Upper lobe of right lung (tissue), 1 donor: ENCODE measurements at places on chromosomes 7 and 10. TPM values are rescaled to one million over a fixed set of nuclear protein-coding genes. Genes with fewer than 3 reads are reported as not detected.
A peak's percentile ranks its signal among the peaks of the same experiment; 100 is the strongest.

CHAT gene
- total RNA-seq: not detected

CAV2 gene
- 192 TPM for total RNA-seq

TMEM213 gene
- total RNA-seq: 9.6 TPM

IL2RA gene
- total RNA-seq: 4.3 TPM

CCDC172 gene
- total RNA-seq: not detected

PTPRN2 gene
- 4.9 TPM for total RNA-seq

WDFY4 gene
- 26.5 TPM for total RNA-seq

DNA sequence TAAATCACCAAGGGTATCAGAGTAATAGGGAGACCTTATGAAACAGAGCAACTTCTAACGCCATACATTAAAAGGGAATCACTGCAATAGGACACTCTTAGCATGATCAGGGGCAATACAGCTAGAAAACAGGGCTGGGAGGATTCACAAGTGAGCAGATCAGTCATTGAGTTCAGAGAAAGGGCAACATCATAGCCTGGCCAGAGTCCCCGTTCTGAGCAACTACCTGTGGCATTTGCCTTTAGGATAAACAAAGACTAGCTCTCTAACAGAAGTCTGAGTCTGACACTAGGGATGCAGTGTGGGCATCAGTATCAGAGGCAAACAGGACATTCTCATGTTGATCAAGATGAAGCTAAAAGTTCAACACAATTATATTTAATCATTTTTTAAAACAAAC lies 297.9 kb downstream of the DGKB start:
- DNase-seq: no peak

DNA sequence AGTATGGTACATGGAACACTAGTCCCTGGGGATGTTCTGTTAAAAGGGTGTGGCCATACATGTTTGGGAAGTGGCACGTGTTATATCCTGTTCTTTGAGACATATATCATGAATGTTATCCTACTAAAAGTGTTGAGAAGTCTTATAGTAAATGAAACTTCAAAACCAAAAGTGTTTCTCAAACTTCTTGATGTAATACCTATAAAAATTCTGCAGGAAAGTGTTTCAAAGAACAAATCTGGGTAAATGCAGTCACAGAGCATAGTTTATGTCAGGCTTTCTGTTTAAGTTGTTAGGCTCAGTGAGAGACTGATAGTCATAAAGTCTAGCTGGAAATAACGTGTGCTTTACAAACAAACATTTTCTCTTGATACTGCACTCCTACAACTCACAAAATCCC lies 273.7 kb downstream of the KIF20B start:
- DNase-seq: no peak

GRCh38 chr10:78744491-78745090 lies 324.2 kb upstream of the ZMIZ1 start:
- no peak for DNase-seq

- DNase-seq: peak; percentile 67
Observed at GRCh38 chr10:95246582-95247051, 44.2 kb downstream of the PDLIM1 start.

- DNase-seq: no peak
Observed at GRCh38 chr7:36265680-36266079, 112.6 kb downstream of the EEPD1 start.

DNA sequence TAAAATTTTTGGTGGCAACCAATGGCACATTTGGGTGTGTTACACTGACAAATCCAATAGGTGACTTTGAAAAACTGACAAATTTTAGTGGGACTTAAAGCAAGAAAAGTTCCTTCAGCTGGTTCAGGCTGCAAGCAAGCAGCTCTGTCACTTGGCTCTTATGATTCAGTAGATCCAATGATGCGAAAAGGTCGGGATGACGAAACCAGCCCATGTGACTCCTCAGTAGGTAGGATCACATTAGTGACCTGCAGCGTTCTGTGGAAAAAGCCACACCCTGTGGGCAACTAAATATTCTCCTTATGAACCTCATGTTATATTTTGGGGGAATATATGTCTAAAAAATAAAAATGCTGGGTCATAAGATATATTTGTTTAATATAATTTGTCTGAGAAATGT lies 13.3 kb upstream of the TSGA13 start:
- DNase-seq: no peak

DNA sequence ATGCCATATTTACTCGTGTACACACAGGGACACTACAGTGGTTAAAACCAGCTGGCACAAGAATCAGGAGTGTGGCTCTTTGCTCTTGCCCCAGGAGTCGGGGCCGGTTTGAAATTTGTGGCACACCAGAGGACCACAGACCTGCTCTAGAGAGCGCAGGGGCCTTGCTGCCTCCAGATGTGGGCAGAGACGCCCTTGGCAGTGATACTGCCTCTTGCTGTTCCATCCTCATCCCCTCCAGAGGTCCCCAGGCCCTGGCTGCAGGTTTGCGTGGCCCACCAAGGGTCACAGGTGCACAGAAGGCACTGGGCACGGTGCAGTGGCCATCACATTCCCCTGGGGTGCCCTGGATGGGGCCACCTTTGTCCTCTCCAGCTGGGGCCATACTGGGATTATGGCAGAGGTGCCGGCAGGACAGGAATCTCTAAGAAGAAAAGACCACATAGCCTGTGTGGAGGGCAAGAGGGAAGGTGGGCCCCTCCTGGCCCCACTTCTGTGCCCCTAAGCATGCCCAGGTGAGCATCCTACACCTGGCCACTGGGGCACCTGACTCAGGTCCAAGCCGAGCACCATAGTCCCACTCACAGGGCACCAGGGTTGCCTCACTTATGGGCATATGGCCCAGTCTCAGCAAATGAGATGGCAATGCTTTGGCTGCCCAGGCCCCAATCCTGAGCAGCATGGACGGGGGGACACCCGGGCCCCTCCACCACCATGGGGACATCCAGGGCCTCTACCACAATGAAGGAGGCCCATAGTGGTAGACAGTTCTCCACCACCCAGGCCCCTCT lies 45.6 kb downstream of the FOXL3 start:
- no peak for DNase-seq

GRCh38 chr10:132859084-132859855 lies 73.3 kb upstream of the NKX6-2 start:
- DNase-seq: peak; percentile 41
